Neural crest cell (in vitro differentiated cells): ENCODE measurements at places on chromosomes 3 and 15.

- DNase-seq = no peak
Observed at GRCh38 chr15:71384501-71384900, 269.2 kb downstream of the THSD4 start.

- DNase-seq = no peak
Observed at GRCh38 chr3:73175698-73176097, 114.2 kb downstream of the EBLN2 start.

DNA sequence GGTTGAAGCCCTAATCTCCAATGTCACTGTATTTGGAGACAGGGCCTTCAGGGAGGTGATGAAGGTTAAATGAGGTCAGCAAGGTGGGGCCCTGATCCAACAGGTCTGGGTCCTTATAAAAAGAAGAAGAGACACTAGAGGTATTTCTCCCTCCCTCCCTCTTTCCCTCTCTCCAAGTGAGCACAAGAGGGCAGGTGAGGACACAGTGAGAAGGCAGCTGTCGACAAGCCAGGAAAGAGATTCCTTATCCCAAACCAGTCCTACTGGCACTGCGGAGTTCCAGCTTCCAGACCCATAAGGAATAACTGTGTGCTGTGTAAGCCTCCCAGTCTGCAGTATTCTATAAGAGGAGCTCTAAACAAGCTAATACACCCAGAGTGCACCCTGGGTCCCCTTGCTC, 134.7 kb downstream of the ADAMTS17 start:
- DNase-seq = no peak

- no peak for DNase-seq
Observed at GRCh38 chr15:39318231-39318630, 262.6 kb upstream of the THBS1 start.

DNA sequence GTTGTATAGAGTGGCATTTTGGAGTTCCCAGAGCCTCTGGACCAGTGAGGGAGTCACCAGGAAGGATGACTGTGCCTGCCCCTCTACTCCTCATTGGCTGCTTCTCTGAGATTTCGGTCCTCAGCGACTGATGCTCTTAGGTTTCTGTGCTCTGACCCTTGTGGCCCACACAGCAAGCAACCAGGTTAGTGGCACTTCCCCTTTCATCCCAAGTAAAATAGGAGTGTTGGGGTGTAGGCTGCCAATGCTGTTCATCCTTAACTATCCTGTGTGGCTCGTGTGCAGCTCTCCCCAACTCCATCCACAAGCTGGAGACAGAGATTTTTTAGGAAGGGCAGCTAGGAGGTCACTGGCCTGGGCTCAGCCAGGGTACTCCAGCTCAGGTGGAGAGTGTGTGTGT, 21.3 kb downstream of the PRR23A start:
- DNase-seq = no peak

DNA sequence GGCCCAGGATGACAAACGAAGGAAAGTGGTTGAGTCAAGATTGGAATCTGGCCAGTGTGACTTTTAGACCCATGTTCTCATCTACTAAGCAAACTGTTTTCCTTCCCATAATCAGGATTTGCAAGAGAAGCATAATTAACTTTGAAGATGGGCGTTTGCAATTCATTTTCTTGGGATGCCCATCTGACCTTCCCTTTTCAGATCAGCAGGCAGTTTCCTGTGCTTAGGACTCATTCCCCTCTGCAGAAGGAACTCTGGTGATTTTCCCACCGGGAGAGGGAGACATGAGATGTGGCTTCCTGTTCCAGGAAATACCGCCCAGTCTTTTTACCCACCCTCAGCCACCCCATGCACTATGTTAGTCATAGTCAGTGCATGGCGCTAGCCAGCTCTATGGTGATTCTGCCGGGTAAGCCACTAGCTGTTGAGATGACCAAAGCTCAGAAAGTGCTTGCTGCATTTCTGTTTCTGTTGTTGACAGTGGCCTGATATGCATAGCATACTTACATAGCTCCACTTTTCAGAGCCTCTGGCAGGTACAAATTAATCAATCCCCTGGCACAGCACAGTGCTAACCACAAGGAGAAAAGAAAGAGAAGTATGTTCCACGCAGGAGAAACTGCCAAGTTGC, 129.4 kb downstream of the VGLL4 start:
- DNase-seq = no peak

DNA sequence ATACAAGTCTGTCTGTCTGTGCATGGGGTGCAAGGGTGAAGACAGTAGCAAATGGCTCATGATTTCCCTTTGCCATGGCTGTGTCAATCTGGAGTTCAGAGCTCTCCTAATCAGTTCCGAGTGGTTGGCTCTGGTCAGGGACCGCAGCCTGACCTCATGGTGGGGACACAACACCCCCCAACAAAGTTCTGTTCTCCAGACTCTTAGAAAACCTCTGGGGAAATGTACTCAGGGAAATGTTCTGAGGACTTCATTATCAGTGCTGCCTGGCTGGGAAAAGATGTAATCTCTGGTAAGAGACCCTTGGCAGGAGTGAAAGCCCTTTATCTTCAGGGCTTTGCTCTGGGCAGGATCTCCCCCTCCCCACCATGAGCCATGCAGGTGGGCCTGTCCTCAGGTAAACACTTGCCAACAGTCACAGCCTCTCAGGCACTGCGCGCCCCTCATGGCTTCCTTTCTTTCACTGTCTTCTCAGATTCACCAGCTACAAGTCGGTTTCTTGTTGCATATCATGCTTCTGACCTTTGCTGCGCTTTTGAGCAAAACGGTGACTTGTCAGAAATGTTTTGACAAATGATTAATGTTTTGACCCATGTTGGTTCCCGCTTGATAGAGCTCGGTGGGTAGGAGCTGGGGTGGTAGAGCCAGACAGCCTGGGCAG, 95.5 kb downstream of the ST6GAL1 start:
- DNase-seq = no peak

- no peak for DNase-seq
Observed at GRCh38 chr3:58052373-58053273, 44.4 kb downstream of the FLNB start.

GRCh38 chr3:152056987-152057386, 183.5 kb downstream of the SUCNR1 start:
- DNase-seq = no peak

DNA sequence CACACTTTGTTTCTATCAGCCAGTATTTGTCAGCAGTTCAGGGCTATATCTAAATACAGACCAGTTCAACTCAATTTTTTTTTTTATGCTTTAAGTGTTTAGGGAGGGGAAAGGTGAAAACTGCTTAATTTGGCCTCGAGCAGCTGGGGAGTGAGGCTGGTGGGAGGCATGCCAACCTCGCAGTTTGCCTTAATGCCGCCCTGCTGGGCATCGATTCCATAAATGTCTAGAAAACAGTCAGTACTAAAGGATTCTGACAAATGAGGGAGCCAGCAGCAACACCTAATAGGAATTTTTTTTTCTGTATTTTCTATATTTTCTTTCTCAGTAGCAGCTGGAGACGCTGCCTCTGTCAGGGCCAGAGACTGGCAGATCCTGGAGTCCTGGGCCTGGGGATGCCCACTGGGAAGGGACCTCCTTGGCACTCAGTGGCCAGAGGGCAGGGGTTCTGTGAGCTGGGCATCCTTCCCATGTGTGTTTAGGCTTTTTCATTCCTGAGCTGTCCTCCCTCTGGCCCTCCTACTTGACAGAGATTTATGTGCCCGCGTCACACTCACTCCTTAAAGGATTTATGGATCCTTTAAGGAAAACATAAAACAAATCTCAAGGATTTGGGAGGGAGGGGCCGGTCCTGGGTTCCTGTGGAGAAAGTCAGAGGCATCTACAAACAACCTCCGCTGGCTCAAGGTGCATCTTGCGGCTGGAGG, 117.8 kb downstream of the WNT5A start:
- DNase-seq = no peak

- no peak for DNase-seq
Observed at GRCh38 chr3:40623567-40623966, 98.8 kb downstream of the ZNF621 start.

- peak; percentile 78 for DNase-seq
Observed at GRCh38 chr3:33113772-33114621, at the start of gene CRTAP. TSS of gene CRTAP (plus strand) at chr3:33114014. CDS start at chr3:33114078, 64 bp downstream.

- DNase-seq = no peak
Observed at GRCh38 chr15:99749386-99749785, 16.1 kb upstream of the LYSMD4 start.

- no peak for DNase-seq
Observed at GRCh38 chr3:53728606-53729005, 117.6 kb downstream of the CHDH start.

DNA sequence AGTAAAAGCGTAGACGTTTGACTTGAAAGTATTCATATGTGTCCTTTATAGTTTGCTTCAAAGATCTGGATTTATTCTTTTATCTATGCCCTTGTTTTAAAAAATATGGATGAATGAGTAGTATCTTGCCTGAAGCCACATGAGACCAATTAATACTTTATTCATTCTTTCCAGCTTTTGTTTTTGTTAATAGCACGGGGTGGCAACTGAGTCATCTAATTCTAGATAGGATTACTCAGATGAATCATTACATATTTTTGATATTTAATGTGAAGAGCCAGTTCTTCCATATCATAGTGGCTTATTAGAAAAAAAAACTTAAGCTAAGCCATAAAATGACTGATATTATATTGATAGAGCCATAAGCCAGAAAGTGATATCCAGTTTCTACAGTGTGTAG, 121.9 kb downstream of the BBX start:
- no peak for DNase-seq

DNA sequence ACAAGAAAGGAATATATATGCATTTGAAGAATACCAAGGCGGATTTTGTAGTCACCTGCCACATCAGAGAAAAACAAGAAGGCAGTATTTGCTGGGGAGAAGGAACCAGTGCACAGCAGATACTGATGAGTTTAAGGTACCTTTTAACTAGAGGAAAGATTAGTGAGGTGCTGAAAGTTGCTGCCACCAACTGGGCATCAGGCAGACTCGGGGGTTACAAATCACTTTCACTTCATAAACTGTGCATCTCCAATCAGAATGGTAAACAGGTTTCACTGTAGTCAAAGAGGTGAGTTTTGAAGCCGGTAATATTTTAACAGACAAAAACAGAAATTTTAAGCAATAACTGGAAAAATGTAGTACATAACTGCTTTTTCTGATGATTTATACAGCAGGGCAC, 4.1 kb downstream of the FBN1 start:
- no peak for DNase-seq
